Memory B cell (primary cell): ENCODE measurements at places on chromosomes 5 and 9.

- no peak for DNase-seq
These were observed 1.0 kb downstream of the RIOK2 start for GRCh38 chr5:97181856-97182545.

DNA sequence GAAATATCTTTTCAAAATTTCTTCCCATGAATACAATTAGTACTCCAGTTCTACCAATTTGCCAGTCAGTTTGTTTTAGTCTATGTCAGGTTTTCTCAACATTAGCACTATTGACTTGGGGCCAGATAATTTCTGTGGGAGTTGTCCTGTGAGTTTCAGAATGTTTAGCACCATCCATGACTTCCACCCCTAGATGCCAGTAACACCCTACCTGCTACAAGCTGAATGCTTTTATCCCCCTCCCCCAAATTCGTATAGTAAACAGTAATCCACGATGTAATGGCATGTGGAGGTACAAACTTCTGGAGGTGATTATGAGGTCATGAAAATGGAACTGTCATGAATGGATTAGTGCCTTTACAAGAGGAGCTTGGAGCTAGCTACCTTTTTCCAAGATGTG is 420.0 kb downstream of the CDH18 start:
- DNase-seq, result no peak

DNA sequence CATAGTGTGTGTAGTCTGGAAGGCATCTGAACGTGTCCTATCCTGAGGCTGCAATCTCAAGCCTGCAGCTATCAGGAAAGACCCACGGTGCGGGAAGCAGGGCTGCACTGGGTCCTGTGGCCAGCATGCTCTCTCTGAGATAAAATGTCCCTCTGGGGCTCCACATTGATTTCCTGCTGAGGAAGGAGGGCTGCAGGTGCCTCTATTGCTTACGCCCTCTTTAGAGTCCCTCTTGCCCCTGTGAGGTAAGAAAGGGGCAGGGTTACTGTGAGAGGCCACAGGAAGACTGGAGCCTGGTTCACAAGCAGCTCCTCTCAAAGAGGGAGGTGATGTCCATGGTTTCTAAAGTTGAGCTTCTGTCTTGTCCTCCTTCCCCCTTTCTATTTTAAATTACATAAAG is 299.9 kb upstream of the RFX3 start:
- no peak for DNase-seq

- no peak for DNase-seq
These were observed 17.0 kb downstream of the FOCAD start for GRCh38 chr9:20701060-20701459.

- DNase-seq, result no peak
These were observed 174.3 kb downstream of the MRPS30 start for GRCh38 chr5:44983006-44983405.

DNA sequence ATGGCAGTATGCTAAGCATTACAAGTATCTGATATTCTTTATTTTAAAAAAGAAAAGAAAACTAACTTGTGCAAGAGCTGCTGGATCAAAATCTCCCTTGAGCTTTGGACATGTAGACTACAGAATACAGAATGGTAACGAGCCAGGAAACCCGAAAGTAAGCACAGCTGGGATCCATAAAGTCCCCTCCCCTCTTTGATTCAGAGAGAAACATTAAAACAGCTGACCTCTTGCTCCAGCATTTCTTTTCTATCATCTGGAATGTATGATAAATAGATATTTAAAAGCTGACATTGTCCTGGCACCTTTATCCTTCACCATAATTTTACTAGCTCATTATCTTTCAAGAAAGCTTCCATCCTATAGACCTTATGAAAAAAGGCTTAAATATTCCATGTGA is 28.2 kb upstream of the LPAR1 start:
- DNase-seq, result no peak

GRCh38 chr9:101738566-101739183 is at the start of gene GRIN3A:
Gene GRIN3A, minus strand, starts transcription at chr9:101738647. Its CDS starts 668 bp downstream, at chr9:101737979.
- DNase-seq, result no peak

DNA sequence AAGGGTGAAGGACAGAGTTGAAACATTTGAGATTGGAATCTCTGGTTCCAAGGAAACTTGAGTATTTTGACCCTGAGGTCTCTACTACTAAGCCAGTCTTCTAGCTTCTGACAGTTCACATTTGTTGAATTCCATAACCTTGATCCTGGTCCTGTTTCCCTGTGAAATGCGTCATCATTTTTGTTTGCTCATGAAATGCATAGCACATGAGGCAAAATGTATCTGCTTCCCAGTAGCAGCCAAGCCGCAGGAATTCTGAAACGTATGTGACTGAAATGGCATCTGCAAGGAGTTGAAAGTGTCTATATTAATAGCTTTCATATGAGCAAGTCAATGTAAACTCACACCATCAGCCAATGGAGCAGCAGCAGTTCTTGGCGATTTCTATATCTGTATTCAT is 307.9 kb downstream of the CSNK1G3 start:
- DNase-seq, result no peak

- no peak for DNase-seq
These were observed 73.0 kb upstream of the IL17B start for GRCh38 chr5:149452007-149452664.

DNA sequence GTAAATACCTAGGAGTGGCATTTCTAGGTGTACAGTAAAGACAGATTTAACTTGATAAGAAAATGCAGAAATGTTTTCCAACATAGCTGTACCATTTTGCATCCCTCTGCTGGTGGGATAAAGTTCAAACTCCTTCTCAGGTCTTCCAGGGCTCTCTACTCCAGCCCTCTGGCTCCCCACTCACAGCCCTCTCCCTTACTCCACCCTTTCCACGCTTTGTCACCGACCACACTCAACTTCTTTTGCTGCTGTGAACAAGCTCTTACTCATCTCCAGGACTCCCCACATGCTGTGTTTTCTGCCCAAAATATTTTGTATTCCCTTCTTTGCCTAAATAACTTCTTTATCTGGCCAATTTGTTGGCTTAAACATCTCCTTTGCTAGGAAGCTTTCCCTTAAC is 90.6 kb upstream of the OSMR start:
- DNase-seq, result no peak

DNA sequence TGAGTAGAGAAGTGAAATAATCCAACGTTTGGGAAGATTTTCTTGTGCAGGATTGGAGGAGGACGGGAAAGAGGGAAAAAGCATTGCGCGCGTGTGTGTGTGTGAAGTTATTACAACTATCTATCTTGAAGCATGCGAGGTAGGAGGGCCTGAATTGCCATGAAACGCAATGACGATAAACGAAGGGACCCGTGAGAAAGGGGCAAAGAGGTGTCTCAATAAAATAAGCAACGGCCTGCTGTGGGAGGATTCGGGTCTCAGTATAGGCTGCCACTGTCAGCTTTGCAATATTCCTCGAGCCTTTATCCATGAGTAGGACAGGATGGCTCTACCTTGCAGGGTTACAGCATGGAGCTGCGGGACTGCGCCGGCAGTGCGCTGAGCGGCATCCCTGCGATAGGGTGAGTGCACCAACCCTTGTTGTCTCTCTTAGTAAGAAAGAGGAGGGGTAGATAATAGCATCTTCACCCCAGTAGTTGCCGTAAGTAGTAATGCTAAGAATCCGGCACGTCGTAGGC is 631 bp upstream of the RCL1 start:
- DNase-seq, result no peak

GRCh38 chr9:109542922-109543321 is 44.8 kb upstream of the PTPN3 start:
- no peak for DNase-seq

GRCh38 chr5:174725261-174725990 is 1.0 kb downstream of the MSX2 start:
- DNase-seq, result no peak

DNA sequence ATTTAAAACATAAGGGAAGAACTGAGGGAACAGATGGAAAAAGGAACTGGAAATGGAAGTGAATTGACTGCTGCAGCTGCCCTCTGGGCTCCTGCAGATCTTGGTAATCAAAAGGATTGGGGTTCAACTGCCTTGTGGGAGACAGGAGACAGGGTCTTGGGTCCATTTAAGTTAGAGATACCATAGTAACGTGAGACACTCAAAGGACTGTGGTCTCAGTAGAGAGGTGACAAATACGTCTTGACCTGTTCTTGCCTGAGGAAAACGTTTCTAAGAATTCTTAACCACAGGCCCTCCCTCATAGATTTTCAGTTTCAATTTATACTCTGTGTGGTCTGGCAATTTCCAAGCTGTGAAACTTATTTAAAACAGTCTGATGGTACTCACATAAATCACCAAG is 100.8 kb upstream of the DHFR start:
- no peak for DNase-seq

DNA sequence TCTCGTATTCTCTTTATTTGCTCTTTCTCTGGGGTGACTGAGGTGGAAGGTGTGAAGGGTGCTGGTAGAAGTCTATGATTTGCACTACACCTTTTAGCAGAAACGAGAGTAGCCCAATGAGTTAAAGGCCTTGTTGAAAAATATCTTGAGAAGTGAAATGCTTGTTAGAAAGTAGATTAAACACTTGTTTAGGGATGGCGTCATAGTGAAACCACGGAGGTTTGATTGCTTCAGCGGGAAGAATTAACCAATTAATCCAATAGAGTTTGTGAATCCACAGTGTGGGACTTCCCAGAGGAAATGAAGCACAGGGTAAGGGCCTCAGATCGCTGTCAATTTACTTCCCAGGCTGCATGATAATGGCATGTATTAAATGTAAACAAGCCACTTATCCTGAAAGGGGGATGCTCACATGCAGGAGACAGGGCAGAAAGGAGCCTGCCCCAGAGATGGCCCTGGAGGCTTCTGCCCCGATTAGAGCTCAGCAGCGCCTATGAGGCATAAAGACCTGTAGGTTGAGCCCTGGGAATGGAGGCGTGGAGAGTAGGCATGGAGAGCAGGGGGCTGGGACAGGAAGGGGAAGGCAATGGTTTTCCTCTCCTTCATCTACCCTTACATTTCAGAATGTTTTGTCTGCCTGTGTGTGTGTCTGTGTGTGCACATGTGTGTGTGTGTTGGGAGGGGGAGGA is 1.5 kb downstream of the FAM170A start:
- DNase-seq, result no peak

- DNase-seq, result no peak
These were observed 22.8 kb downstream of the OSTF1 start for GRCh38 chr9:75111019-75111622.

DNA sequence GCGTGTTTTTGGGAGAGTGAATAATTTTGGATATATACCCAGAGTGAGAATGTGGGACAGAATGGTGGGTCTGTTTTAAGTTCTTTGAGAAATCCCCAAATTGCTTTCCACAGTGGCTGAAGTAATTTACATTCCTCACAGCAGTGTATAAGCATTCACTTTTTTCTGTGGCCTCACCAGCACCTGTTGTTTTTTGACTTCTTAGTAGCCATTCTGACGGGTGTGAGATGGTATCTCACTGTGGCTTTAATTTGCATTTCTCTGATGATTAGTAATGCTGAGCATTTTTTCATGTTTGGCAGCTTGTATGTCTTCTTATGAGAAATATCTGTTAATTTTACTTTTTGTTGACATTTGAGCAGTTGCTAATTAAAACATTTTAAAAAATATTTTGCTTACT is 9.4 kb upstream of the SPATA31D1 start:
- no peak for DNase-seq

GRCh38 chr5:40391642-40392041 is 288.1 kb upstream of the PTGER4 start:
- DNase-seq, result no peak

DNA sequence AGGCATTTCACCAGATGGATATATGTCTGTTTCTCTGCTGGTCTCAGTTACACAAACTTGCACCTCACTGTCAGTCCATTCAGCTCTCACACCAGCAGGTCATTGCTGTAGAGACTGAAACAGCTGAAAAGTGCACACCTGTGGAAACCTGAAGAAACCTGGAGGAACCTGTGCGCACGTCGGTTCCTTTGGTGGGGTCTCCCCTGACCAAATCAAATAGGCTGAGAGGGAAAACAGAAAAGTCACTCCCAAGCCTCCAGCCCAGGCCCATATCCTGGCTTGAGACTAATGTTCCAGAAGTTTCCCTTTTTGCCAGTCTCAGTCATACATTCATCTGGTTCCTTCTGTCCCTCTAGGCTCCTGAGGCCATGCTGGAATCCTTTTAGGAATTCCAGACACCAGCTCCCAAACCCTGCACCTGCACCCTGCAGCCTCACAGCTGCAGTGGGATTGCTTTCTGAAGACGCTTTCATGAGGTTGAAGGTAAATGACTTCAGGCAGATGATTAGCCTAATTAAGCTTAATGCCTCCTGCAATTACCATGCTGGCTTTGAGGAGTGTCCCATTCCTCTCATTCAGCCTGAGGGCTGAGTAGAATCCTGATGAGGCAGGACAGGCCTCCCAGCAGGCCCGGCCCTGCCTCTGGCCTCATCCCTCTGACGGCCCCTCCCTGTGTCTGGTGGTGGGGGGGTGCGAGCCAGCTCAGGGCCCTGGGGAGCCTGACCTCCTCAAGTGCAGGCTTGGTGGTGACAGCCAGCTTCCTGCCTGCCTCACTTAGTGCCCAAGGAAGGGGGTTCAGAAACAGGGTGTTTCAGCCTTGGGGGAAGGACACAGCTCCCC is 24.3 kb upstream of the CXCL14 start:
- no peak for DNase-seq

DNA sequence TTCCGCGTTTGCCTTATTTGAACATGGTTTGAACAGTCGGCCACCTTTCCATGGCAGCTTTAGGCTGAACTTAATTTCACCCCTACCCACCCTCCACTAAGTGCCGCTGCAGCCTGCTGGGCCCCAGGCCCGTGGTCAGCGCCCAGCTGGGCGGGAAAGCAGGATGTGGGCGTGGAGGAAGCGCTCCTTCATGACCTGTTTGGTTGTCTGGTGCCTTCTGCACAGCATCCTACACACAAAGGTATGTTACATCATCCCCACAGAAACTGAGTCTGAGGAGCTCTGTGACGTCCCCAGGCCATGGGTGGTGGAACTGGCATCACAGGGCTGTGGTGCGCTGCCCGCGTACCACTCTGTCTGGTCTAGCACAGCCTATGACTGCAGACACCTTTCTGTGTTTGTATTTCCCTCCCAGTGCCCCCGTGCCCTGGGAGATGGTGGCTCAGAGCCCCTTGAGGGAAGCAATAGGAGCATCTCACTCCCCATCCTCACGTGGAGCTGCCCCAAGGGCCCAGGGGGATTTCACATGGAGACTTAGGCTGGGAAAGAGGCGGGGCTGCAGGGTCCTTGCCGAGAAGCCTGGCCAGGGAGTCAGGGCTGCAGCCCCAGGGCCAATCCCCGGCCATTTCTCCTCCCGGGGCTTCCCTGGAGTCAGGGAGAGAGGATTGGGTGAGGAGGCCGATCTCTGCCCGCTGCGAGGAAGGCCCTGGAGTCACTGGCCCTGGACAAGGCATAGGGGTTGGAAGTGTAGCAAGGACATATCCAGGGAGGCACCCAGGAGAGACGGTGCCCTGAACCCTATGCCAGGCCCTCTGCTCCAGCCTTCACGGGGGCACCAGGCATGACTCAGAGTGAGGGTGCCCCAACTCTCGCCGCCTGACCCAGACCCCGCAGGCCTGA is 37.5 kb upstream of the SUSD3 start:
- DNase-seq, result no peak

- DNase-seq, result no peak
These were observed 635 bp downstream of the NAA35 start for GRCh38 chr9:85941622-85941940.
